Left ventricle myocardium inferior (tissue), 1 donor: ENCODE measurements at places on chromosomes 7 and 10. TPM values are rescaled to one million over a fixed set of nuclear protein-coding genes. Genes with fewer than 3 reads are reported as not detected.

Gene NEURL1
- 0.14 TPM for total RNA-seq

- DNase-seq = peak; percentile 13
Measured at GRCh38 chr10:132521041-132521465, 16.5 kb upstream of the INPP5A start.

- no peak for DNase-seq
Measured at GRCh38 chr7:14934839-14935238, 32.3 kb upstream of the DGKB start.

- DNase-seq = no peak
Measured at GRCh38 chr7:157584420-157584819, 247.6 kb downstream of the DNAJB6 start.

DNA sequence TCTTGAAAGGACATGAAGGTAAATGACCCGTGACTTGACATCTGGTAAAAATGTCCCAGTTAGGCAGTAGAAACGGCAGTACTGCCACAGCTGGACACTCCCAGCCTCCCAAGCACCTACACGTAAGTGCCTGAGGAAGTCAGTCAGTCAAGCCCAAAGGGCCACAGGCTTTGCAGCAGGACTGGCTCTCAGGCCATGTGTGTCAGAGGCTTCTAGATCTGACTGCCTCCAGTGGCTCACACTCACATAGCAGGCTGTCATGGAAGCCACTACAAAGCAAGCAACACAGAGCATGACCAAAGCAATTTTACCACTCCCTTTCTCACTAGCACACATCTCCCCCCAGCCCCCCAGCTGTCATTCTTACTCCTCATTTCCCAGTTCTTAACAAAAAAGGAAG, 17.8 kb upstream of the CCNJ start:
- DNase-seq = no peak

GRCh38 chr10:19811540-19811939, 4.7 kb upstream of the PLXDC2 start:
- no peak for DNase-seq

Gene STEAP2
- 6.1 TPM for total RNA-seq

GRCh38 chr7:36736090-36736898, 12.0 kb upstream of the AOAH start:
- DNase-seq = no peak

- DNase-seq = no peak
Measured at GRCh38 chr10:58764087-58764747, 251.5 kb downstream of the BICC1 start.

Gene FAM24A
- not detected for total RNA-seq

DNA sequence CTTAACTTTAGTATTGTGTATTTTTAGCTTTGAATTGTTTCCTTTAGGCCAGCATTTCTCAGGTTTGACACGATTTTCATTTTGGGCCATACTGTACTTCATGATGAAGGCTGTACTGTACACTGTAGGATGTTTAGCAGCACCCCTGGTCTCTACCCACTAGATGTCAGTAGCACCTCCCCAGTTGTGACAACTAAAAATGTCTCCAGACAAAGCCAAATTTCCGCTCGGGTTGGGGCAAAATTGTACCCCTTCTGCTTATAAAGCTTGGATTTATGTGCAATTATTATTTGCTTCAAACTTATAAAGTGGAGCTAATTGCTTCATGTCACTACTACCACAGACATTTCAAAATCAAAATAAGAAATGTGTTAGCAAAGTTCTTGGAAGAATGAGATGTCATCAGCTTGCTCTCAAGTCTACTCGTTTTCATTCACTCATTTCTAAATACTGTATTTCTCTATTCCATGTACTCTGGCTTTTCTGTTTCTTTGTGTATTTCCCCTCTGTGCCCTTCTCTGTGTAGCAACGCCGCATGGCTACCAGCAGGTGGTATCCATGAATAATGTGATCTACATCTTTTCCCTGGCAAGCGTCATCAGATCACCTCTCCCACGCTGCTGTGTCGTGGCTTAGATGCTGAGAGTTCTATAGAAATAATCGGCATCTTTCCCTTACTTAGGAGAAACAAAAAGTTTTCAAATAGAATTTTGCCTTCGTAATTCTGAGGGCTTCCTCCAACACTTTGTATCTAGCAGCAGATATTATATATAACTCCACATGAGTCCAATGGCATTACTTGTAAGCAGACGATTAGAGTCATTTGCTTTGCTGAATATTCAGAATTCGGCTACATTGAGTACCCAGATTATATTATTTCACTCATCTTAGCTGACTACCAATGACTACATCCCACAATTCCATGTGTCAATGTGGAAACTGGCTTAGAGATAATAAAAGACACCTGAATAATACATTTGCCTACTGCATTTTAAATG, 47.8 kb upstream of the CALCR start:
- DNase-seq = no peak

- no peak for DNase-seq
Measured at GRCh38 chr7:144519925-144520324, 116.4 kb upstream of the NOBOX start.

GRCh38 chr7:150333659-150334058, 7.8 kb downstream of the RARRES2 start:
- no peak for DNase-seq

Gene FIGNL1
- total RNA-seq = 4.1 TPM

DNA sequence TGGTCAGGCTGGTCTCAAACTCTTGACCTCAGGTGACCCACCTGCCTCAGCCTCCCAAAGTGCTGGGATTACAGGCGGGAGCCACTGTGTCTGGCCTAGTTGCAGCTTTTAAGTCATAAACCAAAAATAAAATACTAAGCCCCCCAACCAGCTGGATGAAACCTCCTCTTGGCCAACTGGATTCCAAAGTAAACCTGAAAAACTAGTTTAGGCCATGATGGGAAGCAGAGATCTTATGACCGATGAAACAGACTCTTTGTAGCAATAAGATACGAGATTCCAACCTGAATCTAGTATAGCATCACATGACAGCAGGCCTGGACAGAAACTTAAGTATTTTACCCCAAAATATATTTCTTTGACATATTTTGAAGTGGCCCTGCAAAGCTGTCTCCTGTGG, 9.1 kb upstream of the MCM10 start:
- DNase-seq = no peak

Gene MSMB
- not detected for total RNA-seq

DNA sequence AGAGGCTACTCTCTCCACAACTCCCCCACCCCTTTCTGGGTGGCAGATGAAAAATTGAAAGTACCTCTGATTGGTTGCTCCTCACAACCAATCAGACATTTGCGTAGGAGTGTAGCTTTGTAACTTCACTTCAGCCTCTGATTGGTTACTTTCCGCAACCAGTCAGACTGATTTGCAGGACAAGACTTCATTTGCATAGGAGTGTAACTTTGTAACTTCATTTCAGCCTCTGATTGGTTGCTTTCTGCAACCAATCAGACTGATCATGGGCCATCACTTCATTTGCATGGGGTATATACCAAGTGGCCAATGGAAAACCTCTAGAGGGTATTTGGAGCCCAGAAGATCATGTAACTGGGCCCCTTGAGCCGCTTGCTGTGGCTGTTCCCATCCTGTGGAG, 25.6 kb downstream of the CDNF start:
- no peak for DNase-seq

DNA sequence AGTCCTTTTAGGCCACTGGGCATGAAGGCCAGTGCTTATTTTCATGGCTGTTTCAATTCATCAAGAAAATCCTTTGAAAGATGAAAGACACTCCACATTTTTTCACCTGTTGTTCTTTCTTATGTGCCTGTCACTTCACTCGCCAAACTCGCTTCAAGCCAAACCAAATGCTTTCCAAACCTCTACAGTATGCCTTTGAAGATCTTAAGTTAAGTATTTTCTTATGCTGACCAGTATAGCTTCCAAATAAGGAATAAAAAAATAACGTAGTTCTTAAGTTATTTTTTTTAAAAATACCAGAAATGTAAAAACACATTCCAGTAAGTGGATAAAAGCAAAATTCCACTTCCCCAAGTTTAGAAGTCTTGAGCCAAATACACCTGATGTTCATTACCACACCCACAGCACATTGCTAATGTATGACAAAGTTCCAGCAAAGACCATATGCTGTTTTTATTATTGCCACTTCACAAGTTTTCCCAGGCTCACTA, 186.1 kb downstream of the MTERF1 start:
- no peak for DNase-seq

- DNase-seq = no peak
Measured at GRCh38 chr10:30821994-30822692, 192.6 kb upstream of the LYZL2 start.

- no peak for DNase-seq
Measured at GRCh38 chr10:87928996-87929395, 65.6 kb downstream of the PTEN start.

Gene TM9SF3
- 61.3 TPM for total RNA-seq

Gene ANKRD22
- not detected for total RNA-seq

GRCh38 chr7:80403686-80404241, 108.1 kb downstream of the GNAT3 start:
- DNase-seq = no peak

DNA sequence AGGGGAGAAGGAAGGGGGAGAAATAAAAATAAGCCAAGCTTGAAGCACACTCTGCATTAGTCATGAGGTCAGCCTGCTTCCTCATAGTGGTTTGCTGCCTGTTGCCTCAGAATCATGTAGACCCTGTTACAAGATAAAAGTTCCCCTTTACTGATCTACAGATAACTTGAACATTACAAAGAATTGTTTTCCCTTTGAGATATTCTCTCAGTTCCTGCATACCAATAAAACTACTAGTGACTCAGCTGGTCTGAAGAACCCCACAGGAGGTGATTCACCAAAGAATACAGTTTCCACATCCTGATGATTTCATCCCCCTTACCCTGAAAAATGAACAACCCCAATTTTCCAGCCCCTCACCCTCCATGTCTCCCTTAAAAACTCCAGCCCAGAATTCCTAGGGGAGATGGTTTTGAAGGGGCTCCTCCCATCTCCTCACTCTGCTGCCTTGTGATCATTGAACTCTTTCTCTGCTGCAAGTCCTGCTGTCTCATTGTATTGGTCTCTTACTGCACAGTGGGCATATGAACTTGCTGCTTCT, 31.5 kb upstream of the NRP1 start:
- no peak for DNase-seq

Gene APBB1IP
- 2.6 TPM for total RNA-seq

GRCh38 chr10:69957886-69958555, 94.6 kb upstream of the MACROH2A2 start:
- DNase-seq = no peak

- no peak for DNase-seq
Measured at GRCh38 chr10:52146766-52147165, 167.3 kb upstream of the DKK1 start.

DNA sequence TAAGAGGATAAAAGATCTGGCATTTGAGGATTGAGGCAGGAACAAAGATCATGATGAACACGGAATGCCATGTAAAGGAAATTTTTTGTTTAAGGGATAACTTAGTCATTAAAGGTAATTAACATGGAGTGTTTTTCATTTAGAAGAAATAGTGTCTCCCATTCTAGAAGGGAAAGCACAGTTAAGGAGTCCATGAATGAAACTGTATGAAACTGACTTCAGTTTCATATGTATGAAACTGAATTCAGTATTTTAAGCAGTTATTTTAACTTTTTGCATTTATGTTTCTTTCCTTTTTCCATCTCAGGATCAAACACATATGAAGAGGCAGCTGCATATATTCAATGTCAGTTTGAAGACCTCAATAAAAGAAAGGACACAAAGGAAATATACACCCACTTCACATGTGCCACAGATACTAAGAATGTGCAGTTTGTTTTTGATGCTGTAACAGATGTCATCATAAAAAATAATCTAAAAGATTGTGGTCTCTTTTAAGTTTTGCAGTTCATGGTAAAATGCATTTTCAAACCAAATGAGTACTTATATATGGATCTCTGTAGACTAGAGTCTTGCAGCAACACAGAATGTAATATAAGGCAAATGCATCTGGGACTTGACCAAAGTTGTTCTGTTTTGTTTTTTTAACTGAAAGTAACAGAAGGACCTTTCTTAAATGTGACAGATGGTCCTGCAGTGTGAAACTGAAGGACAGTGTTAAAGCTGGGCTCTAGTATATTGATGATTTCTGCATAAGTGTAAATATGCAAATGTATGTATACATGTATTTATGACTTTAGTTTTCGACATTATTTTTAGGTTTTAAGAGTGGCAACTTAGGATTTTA, 82.6 kb downstream of the GNAI1 start:
- DNase-seq = no peak

Gene BCCIP
- 45.1 TPM for total RNA-seq

DNA sequence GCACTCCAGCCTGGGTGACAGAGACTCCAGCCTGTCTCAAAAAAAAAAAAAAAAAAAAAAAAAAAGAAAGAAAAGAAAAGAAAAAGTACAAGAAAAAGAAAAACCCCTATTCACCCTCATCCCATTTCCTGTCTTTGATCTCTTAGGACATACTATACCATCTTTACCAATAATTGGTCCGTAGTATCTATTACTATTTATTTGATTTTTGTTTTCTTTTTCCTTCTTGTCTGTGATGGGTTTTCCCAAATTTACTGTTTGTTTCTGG, 41.6 kb downstream of the PDIA4 start:
- DNase-seq = no peak

DNA sequence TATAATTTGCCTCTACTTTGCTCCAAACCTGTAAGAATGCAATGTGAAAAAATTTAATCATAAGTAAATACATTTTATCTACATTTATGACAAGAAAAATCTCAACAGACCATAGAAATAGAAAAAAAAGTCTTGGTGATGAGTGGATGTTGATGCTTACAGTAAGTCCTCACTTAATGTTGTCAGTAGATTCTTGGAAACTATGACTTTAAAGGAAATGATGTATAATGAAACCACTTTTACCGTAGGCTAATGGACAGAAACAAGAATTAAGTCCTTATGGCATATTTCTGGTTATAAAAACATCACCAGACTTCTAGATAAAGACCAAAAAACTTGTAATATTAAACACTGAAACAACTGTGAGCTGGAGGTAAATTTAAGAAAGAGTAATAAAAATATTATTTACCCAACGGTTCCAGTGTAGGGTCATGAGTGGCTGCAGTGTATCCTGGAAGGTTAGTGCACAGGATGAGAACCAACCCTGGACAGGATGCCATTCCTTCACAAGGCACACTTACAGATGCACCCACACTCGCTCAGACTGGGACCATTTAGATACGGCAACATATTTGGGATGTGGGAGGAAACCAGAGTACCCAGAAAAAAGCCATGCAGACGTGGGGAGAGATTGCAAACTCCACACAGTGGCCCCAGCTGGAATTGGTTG, 76.3 kb downstream of the GLCCI1 start:
- no peak for DNase-seq

DNA sequence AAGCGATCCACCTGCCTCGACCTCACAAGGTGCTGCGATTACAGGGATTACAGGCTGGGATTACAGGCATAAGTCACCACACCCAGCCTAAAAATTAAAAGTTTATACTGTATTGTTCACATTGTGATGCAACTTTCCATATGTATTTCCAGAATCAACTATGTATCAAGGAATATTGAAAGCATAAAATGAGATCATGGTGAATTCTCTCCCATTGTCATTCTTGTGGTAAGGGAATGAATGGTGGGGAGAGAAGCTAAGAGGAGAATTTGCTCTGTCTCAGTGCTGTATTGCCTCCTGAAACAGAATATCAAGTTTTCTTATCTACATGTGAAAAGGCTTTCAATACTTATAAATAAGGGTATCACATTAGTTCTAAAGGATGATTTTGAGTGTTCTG, 81.7 kb downstream of the CD36 start:
- DNase-seq = no peak

Gene FFAR4
- total RNA-seq = 0.08 TPM
